EH (cell line): ENCODE measurements at places on chromosomes 3 and 15.
A peak's percentile ranks its signal among the peaks of the same experiment; 100 is the strongest.

GRCh38 chr3:167148136-167148535 is 232.0 kb downstream of the ZBBX start:
- DNase-seq = no peak

GRCh38 chr15:32675466-32675865 is 34.0 kb downstream of the SCG5 start:
- DNase-seq = no peak

- DNase-seq = no peak
These were observed 11.4 kb downstream of the LHFPL4 start for GRCh38 chr3:9542182-9542581.

GRCh38 chr3:39096775-39097174 is 10.7 kb downstream of the GORASP1 start:
- DNase-seq = peak; percentile 46

DNA sequence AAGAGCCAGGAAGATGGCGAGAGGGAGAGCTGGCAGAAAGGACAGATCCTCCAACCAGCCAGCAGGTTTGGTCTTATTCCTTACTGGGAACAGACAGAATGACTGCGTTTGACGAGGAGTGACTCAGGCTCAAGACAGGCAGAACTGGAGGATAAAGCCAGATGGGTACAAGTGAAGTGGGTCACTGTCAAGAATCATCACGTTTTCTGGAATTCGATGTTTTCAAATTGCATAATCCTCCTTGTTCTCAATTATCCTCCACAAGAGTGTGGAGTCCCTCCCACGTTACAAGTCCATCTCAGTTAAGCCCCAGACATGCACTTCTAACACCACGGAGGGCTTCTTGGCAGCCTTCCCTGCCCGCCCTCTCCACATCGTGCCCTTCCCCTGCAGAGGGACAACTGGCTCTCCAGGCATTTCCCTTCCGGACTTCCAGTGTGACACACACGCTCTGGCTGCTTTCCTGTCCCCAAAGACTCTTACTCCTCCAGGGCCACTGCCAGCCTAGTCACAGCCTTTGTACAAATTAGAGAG is 183.1 kb downstream of the CHST2 start:
- peak; percentile 95 for DNase-seq

- no peak for DNase-seq
These were observed 125.8 kb downstream of the SSR3 start for GRCh38 chr3:156429125-156429524.

DNA sequence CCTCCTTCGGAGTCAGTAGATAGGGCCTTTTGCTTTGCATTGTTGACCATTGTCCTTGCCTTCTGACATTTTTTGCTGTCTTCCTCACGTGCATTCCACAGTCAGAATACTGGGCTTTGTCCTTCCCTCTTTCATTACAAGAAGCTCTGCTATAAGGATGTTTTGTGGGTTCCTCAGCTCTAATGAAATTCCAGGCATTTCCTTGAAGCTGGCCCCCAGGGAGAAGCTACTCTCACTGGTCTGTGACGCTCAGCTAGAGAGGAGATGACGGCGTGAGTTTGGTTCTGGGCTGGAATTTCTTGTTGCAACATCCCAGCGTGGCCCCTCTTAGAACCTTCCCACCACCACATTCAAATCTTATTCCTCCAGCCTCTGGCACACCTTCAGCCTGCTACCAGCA is 210.2 kb downstream of the TJP1 start:
- DNase-seq = peak; percentile 97

GRCh38 chr3:151008699-151009098 is 36.2 kb upstream of the CLRN1 start:
- DNase-seq = peak; percentile 54

- peak; percentile 92 for DNase-seq
These were observed 127.4 kb upstream of the ABHD17C start for GRCh38 chr15:80567721-80568157.

DNA sequence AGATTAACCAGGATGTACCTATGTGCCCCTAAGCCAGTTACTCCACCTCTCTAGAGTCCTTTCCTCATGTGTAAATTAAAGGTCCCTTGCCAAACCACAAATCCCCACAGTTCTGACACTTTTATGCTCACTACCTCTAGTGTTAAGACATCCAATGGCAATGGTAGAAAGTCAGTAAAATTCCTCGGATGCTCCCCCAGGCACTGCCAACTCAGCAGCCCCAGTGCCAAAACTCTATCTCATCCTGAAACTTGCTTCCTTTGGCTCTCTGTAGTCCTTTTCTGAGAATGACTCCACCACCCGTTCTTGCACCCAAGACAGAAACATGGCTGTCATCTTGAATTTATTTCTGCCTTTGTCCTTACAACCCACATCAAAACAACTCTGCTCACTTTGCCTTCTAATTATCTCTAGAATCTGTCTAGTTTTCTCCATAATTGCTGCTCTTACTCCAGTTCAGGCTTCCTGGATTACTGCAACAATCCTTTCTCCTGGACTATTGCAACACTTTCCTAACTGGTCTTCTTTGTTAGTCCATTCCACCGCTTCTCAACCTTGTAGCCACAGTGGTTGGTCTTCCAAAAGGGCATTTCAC is 41.6 kb downstream of the MB21D2 start:
- peak; percentile 82 for DNase-seq

- DNase-seq = no peak
These were observed 3.3 kb upstream of the UBL7 start for GRCh38 chr15:74464216-74464615.
